GDM1 (cell line): ENCODE measurements at places on chromosomes 5 and 9.
A peak's percentile ranks its signal among the peaks of the same experiment; 100 is the strongest.

- DNase-seq, result no peak
Measured at GRCh38 chr5:135393691-135394090, 5.3 kb downstream of the MACROH2A1 start.

- no peak for DNase-seq
Measured at GRCh38 chr5:180119903-180120236, 48.3 kb upstream of the RNF130 start.

DNA sequence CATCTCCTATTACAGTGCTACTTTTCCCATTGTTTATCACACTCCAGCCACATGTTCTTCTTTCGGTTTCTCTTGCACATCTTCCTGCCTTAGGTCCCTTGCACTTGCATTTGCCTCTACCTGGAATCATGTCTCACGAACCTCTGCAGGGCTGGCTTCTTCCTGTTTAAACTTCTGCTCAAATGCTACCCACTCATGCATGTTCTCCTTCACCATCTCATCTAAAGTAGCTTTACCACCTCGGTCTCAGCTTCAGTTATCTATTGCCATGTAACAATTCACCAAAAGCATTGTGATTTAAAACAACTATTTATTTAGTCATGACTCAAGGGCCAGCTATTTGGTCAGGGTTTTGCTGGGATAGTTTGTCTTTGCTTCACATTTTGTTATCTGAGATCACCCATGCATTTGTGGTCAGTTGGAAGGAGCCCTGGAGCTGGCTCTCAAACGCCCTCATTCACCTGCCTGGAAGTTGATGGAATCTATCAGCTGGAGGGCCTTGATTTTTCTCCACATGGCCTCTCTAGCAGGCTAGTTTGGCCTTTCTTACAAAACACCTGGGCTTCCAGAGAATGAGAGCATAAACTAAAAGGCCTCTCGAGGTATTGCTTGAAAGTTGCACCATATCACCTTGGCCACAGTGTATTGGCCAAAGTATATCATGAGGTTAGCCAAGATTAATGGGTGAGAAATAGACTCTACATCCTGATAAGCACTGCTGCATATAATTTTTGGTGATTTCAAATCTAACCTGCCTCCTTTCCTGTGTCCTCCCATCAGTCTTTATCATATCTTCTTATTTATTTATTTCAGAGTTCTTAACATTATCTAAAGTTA is 21.4 kb downstream of the SPINK1 start:
- DNase-seq, result no peak

DNA sequence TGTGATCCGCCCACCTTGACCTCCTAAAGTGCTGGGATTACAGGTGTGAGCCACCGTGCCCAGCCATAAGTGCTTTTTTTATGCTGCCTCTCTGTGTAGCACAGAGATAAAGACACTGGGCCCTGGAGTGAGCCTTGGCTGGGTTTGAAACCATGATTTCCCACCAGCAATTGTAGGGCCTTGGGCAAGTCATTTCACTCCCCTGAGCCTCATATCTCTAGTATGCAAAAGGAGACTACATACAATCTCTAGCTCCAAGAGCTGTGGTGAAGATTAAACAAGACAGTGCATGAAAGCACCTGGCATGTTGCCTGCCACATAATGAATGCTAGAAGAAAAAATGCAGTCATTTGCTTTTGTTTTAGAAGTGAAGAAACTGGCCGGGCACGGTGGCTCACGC is 3.9 kb downstream of the FABP6 start:
- no peak for DNase-seq

- DNase-seq, result no peak
Measured at GRCh38 chr5:31027721-31028120, 165.8 kb upstream of the CDH6 start.

GRCh38 chr9:72635197-72635596 is 113.8 kb downstream of the TMC1 start:
- no peak for DNase-seq

- no peak for DNase-seq
Measured at GRCh38 chr5:167332309-167332708, 959.1 kb upstream of the WWC1 start.

GRCh38 chr5:159309689-159310433 is 20.4 kb downstream of the IL12B start:
- no peak for DNase-seq

- DNase-seq, result no peak
Measured at GRCh38 chr9:20253635-20254034, 368.7 kb downstream of the MLLT3 start.

GRCh38 chr9:90783964-90784363 is 17.7 kb upstream of the SYK start:
- no peak for DNase-seq

- DNase-seq, result no peak
Measured at GRCh38 chr5:107545486-107545885, 125.3 kb downstream of the EFNA5 start.

DNA sequence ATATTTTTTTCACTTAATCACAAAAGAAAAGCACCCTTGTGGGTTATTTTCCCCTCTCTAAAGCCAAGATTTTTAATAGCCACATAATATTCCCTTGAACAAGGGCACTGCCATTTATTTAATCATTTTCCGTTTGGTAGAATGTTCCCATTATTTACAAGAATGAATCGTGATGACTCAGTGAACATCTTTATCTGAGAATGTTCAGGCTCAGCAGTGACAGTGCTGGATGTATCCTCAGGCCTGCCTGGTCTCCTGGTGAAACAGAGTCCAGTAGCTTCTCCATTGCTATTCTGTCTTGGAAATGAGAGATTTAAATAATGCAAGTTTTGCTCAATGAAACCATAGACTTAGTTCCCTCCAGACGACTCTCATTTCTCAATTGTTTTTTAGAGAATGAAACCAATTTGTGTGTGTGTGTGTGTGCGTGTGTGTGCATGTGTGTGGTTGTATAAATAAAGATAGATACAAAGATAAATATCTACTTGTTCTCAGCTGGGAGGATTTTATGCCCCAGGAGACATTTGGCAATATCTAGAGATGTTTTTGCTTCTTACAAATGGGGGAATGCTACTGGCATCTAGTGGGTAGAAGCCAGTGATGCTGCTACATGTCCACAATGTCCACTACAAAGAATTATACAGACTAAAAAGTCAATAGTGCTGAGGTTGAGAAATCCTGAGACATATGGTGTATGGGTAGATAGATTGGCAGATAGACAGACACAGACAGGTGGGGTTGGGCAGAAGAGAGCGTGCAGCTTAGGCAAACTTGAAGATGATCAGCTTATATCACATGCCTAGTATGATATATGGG is 55.0 kb downstream of the PAPPA start:
- no peak for DNase-seq

GRCh38 chr9:121609822-121610637 is 41.4 kb upstream of the DAB2IP start:
- no peak for DNase-seq

DNA sequence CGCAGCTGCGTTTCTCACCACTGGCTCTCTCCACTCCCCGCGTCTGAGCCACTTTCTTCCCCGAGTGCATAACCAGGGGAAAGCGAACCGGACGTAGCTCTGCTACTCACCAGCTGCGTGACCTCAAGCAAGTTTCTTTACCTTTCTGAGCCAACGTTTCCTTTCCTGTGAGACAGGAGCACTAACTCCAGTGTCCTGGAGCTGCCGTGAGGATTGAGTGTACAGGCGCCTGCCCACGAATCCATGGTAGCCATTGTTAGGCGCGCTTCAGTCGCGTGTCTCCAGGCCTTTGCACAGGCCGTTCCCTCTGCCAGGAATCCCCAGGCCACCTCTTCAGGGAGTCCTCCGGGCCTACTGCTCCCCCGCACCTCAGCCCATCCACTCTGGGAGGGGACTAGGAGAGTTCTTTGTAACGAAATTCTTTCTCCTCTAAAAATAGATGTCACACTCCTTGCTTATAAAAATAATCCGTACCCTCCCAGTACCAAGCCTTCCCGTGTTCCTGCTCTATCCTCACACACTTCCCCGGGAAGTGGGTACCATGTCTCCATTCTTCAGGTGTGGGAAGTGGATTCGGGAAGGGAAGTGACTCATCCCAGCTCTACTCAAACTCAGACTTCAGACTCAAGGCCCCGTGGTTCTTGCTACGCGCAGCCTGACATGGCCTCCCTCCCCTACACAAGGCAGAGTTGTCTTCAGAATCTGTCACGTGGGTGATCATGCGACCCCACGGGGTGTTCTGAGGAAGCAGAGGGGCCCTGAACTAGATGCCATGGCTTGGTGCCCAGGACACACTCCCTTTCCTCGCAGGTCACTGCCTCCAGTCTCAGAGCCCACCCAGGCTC is 16.1 kb upstream of the CRB2 start:
- DNase-seq, result peak; percentile 66

- peak; percentile 8 for DNase-seq
Measured at GRCh38 chr5:1108865-1109174, 3.0 kb downstream of the SLC12A7 start.

DNA sequence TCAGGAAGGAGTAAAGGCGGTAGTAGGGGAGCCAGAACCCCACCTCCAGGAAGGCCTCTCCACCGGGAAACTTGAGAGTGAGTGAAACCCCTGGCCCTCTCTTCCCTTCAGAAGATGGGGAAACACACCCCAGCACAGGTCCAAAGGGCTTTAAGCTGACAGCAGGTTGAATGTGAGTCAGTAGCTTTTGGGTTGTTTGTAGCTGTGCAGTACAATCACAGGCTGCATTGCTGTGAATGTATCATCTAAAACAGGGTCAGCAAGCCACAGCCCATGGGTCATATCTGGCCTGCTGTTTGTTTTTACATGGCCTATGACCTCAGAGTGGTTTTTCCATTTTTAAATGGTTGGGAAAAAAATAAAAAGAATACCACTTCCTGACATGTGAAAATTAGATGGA is 10.0 kb downstream of the OTULINL start:
- DNase-seq, result no peak

GRCh38 chr5:146165460-146165859 is 17.0 kb downstream of the LARS1 start:
- no peak for DNase-seq

DNA sequence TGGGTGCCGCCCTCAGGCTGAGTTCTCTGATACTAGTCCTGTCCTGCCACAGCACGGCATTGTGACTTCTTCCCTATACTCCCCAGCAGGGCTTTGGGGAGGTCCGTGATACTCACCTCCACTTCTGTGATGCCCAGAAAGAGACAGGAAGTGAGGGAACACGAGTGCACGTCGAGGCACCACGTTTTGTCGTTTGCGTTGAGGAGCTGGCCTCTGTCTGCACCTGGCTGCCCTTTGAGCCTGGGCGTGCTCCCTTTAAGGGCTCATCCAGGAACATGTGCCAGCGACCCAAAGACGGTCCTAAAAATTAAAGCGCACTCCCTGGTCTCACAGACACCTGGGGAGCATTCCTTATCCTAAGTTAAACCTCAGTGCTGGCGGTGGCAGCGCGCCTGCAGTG is 8.7 kb upstream of the IRX4 start:
- no peak for DNase-seq

DNA sequence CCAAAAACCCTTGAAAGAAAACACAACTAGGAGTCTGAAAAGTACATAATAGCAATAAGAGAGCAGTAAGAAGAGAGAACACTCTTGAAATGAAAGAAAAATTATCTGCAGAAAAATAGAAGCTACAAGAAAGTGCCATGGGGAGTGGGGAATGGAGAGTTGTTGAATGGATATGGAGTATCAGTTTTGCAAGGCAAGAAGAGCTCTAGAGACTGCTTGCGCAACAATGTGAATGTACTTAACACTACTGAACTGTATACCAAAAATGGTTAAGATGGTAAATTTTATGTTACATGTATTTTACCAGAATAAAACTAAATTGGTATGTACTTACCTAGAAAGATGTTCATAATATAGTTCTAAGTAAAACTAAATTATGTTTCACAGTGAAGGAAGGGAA is 54.8 kb upstream of the RASGRF2 start:
- no peak for DNase-seq

DNA sequence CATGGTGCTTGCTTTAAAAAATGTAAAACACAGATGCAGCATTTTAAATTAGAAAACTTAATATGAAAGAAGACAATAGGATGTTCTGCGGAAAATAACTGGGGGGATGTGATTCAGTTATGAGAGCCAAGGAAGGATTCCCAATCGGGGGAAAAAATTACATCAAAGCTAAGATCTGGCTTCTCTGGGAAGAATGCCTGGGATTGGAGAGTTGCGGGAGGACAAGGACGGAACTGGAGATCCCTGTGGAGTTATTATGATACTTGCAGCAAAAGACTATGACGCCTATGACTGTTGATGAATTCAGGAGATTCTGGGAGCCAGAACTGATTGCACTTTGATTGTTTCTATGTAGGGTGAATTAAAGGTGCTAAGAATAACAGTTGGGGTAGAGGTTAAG is 24.6 kb downstream of the MTX3 start:
- no peak for DNase-seq

GRCh38 chr5:88503041-88503345 is 234.3 kb upstream of the TMEM161B start:
- no peak for DNase-seq

DNA sequence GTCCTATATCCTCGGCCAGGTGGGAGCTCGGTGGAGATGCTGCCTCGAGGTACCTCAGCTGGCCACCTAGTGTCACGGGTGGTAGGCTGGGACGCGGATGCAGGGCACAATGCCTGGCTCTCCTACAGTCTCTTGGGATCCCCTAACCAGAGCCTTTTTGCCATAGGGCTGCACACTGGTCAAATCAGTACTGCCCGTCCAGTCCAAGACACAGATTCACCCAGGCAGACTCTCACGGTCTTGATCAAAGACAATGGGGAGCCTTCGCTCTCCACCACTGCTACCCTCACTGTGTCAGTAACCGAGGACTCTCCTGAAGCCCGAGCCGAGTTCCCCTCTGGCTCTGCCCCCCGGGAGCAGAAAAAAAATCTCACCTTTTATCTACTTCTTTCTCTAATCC is 2.0 kb downstream of the PCDHGC3 start:
- DNase-seq, result no peak

GRCh38 chr5:157766902-157767301 is 23.4 kb downstream of the LSM11 start:
- DNase-seq, result no peak

DNA sequence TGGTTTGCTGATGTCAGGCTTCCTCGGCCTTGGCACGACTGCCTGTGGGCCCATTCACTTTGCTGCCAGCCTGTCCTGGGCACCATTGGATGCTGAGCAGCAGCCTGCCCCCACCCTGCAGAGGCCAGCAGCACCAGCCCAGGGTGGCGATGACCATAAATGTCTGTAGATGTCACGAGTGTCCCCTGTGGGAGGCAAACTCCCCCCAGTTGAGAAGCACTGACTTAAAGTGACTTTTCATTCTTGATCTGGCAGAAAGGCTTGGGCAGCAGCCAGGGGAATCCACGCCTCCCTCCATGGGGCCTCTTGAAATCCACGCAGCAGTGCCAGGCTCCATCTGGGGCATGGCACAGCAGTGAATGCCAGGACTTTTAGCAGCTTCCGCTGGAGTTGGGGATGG is 21.8 kb downstream of the IRX4 start:
- DNase-seq, result no peak

GRCh38 chr5:82855893-82856550 is 221.2 kb downstream of the TMEM167A start:
- DNase-seq, result no peak

- DNase-seq, result no peak
Measured at GRCh38 chr5:111779260-111779921, 22.4 kb upstream of the NREP start.

- DNase-seq, result no peak
Measured at GRCh38 chr5:35971186-35971877, 19.9 kb downstream of the UGT3A1 start.
